ENCODE measurements at places on chromosomes 3 and 15.

DNA sequence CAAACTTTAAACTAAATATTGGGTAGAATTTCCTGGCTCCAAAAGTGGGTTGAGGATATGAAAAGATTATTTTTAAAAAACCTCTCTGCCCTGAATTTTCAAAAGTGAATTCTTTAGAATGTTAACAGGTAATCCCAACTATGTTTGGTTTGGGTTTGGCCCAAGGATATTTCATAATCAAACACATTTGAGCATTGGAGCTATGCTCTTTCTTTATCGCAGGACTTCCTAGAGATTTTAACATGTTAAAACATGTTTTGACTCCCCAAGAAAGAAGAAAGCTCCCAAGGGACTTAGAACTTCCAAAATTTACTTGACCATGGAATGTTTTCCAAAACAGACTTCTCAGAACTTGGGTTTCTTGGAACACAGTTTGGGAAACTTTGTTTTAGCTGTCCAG is 75.6 kb upstream of the SYNPR start:
- no peak for DNase-seq

GRCh38 chr3:192514754-192515663 is 212.3 kb downstream of the FGF12 start:
- no peak for DNase-seq

DNA sequence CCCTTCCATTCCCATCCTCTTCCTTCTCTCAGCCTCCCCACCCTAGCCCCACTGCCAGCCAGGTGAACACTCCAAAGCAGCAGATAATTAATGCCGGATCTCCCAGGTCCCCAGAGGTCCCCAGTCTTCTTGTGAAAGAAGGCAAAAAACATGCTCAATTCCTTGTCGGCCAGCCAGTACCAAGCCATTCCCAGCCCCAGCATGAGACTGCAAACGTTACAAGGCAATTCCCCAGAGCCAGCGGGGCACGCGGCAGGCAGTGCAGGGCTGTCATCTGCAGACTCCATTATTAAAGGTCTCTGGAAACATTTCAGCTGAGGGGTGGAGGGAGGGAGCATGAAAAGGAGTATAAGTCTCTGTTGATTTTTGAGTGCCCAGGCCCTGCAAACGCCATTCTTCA is 117.8 kb downstream of the XXYLT1 start:
- DNase-seq: no peak

DNA sequence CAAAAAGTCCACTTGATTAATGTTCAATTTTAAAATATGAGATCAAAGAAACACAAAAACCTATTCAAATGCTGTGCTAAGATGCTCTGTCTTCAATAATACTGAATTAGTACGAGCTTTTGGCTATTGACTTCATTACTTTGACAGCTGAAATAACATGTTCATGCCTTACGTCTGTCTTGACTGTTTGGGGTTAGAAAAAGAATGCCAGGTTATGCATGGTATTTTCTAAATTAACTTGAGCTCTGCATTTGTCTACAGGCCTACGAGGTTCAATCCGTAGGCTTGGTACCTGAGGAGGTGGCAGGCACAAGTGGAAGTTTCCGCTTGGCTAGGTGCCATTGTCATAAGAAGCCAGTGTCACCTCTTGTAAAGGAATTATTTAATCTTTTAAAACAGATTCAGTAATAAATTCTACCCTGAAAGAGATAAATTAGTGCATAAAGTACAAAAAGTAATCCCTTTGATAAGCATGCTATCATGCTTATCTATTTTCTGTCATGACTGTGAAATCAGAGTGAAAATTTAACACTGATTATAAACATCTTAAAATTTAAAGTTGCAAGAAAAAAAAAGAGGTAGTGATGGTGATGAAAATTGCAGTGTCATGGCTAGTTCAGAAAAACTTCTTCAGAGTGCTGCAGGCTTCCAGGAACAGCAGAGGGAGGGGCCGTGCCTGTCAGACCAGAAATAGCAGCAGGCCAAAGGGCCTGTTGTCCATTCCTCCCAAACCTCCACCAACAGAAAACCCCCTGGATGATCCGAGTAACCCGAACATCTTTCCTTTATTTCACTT is 115.7 kb downstream of the ARRDC4 start:
- DNase-seq: no peak

DNA sequence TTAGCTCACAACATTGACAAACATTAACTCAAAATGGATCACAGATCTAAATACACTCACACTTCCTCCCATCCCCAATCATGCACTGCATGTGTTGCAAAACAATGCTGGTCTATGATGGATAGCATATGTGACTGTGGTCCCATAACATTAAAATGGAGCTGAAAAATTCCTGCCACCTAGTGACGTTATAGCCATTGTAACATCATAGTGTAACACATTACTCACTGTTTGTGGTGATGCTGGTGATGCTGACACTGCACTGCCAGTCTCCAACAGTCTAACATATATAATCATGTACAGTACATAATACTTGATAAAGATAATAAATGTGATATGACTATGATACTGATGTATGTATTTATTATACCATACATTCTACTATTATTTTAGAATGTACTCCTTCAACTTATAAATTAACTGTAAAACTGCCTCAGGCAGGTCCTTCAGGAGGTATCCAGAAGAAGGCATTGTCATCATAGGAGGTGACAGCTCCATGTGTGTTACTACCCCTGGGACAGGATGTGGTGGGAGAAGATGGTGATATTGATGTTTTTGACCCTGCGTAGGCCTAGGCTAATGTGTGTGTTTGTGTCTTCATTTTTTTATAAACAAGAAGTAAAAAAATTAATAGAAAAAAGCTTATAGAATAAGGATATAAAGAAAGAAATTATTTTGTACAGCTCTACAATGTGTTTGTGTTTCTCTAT is 41.3 kb downstream of the TXNRD3 start:
- DNase-seq: no peak

- no peak for DNase-seq
These were observed 708 bp downstream of the ESYT3 start for GRCh38 chr3:138434875-138435772.

GRCh38 chr15:72166716-72167417 is 30.7 kb downstream of the GRAMD2A start:
- no peak for DNase-seq

DNA sequence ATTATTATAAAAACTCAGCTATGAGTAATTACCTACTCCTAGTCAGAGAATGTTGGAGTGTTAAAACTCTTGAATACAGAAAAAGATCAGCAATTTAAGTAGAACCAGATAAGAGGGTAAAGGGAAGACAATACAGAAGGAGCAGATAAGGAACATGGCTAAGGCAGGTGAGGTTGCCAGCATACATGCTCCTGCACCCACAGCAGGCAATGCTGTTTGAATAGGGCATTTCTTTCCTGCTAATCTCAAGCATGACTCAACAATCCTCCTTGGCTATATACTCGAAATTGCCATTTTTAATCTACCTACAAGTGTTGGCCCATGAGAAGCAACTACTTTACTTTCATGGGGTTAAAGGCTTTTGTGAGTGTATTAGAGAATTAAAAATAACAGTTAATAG is 494.5 kb downstream of the DIPK2A start:
- DNase-seq: no peak

DNA sequence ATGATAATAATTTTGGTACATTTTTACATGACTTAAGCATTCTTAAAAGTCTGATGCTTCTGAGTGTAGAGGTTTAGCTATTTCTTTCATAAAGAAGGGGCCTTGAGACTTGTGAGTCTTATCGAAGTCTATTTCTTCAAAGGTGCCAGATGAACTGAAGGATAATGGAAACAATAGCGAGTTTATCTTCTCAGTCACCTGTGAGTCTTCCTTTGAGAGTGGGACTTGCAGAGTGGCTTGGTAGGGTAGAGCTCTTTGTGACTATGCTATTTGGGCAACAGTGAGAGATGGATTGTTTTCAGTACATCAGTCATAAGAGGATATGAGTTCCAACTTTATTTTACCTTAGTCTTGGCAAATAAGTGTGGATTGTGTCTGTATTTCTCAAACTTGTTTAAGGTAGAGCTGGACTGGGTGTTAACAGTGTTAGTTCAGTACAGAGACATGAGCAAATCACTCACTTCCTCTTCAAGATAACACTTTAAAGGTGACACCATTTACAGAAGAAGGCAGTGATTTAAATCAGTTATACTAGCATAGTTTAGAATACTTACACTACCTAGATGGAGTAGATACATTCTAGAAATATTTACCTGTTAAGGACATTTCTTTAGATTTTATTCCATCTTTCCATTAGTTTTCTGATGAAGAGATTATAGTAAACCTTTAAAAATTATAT is 3.2 kb downstream of the AKAP13 start:
- no peak for DNase-seq

DNA sequence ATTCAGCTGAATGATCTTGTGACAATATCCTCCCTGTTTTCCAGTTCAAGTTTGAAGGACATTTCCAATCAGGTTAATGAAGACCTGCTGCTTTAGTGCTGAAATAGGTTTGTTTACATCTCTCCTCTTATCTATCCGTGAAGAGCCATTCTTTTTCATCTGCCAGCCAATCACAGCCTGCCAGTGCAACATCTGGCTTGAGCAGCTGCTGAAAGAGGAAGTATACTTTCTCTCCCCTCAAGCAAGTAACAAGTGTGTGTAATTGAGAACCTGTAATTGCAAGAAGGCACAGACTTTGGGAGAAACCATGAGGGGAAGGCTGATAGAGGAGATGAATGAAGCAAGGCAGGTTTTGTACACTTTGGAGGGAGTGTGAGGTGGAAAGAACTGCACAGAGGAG is 404.3 kb downstream of the AGBL1 start:
- no peak for DNase-seq

GRCh38 chr3:184259878-184260723 is 1.3 kb downstream of the CAMK2N2 start:
- no peak for DNase-seq

DNA sequence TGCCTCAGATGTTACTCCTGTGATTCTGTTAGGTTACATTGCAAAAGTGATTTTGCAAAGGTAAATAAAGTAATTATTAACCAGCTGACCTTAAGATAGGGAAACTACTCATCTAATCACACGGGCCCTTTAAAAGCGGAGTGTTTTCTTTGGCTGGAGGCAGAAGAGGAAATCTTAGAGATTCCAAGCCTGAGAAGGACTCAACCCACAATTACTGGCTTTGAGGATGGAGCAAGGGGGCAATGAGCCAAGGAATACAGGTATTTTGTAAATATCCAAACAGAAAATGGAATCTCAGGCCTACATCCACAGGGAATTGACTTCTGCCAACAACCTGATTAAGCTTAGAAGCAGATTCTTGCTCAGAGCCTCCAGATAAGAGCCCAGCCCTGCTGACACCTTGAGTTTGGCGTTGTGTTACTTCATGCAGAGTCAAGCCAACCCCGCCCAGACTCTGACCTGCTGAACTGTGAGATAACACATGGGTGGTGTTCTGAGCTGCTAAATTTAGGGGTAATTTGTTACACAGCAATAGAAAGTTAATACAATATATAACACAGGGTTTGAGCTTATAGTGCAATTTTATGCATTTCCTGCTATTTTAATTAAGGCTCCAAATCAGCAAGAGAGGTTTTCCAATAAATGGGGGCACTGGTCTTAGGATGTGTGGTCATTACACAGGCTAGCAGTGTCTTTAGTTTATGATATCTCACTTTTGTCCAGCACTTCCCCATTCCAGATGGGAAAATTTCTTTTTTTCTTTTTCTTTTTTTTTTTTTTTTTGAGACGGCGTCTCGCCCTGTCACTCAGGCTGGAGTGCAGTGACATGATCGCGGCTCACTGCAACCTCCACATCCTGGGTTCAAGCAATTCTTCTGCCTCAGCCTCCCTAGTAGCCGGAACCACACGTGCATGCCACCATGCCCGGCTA is 19.5 kb downstream of the NFKBIZ start:
- DNase-seq: no peak

DNA sequence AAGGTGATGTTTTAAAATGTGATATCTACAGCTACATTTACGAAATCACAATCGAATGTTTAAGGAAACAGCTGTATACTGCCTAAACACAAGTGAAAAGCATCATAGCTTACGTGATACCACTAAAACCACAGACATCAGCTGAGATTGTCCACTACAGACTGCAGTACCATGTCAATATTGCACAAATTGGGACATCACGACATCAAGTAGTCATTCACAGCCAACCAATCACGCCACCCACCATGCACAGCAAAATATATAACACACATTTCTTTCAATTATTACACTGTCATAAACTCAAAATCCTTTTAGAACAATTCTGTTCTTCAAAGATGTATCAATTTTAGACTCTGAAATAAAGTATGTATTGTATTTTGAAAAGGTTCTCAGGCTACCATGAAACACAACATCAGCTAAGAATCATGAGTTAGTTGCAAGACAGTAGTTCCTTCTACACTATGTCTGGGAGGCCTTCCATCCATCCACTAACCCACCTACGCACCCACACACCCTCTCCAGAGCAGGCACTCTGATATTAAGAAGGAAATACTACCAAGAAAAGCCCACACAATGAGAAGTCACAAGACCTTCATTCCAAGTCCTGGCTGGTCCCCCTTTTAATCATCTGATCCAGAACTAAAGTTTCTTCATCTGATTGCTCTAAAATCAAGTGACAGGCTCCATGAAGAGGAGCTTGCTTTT is 3.1 kb downstream of the DMXL2 start:
- no peak for DNase-seq

- no peak for DNase-seq
These were observed 44.0 kb downstream of the FMN1 start for GRCh38 chr15:33150431-33150941.
